Mesothelial cell of epicardium (in vitro differentiated cells): ENCODE measurements at places on chromosomes 11 and 22.
A peak's percentile ranks its signal among the peaks of the same experiment; 100 is the strongest.

DNA sequence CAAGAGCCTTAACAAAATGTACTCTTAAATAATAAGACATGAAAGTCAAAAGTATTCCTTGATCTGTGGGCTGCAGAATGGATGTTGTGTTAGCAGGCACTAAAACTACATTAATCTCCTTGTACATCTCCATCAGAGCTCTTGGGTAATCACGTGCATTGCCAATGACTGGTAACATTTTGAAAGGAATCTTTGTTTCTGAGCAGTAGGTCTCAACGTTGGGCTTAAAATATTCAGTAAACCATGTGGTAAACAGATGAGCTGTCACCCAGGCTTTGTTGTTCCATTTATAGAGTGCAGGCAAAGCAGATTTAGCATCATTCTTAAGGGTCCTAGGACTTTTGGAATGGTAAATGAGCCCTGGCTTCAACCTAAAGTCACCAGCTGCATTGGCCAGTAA, 152.9 kb downstream of the PKNOX2 start:
- DNase-seq = no peak

DNA sequence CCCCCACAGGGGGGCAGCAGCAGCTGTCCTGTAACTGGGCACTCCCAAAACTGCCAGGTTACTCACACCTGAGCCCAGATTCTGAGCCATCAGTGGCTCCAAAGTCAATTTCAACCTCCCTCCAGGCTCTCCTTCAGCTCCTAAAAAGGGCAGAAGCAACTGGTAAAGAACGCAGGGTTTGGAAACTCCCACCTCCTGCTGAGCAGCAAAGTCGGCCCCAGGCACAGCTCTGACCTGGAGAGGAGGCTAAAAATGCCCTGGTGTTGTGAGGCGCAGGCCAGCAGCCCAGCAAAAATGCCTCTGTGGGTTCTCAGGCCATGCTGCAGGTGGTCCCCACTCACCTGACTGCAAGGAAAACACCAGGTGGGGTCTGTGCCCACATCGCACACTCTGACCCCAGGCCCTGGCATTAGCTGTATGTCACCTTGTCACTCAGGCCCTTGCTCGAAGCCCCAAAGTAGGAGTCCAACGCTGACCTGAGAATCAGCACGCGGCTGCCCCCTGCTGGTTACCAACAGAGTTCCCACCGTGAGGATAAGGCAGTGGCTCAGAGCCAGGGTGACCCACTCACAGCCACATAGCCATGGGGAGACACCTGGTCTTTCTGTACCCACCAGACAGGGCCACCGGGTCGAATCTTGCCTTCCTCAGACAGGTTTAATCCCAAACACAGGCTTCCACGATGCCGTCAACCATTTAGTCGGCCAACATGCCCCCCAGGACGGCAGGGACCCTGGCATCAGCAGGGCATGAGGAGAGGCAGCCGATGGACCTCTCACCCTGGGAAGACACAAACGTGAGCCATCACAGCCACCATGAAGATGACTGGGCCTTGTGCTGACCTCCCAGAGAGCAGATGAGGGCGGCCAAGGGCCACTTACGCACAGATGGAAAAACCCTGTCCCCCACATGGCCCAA, 11.1 kb downstream of the POLR3H start:
- DNase-seq = peak; percentile 70

DNA sequence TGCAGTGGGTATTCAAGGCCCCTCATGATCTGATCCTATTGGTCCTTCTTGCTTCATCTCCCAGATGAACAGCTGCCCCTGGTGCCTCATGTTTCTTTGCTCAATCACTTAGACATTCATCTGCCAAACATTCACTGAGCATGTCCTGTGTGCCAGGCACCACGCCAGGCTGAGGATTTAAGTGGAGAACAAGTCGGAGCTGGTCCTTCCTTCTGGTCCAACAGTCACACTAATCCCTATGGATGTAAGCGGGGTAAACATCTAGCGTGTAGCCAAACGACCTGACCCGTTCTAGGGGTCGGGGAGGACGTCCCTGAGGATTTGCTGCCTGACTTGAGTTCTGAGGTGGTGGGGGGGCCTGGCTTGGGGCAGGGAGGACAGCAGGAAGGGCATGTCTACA, 21.9 kb downstream of the ZMAT5 start:
- DNase-seq = no peak

DNA sequence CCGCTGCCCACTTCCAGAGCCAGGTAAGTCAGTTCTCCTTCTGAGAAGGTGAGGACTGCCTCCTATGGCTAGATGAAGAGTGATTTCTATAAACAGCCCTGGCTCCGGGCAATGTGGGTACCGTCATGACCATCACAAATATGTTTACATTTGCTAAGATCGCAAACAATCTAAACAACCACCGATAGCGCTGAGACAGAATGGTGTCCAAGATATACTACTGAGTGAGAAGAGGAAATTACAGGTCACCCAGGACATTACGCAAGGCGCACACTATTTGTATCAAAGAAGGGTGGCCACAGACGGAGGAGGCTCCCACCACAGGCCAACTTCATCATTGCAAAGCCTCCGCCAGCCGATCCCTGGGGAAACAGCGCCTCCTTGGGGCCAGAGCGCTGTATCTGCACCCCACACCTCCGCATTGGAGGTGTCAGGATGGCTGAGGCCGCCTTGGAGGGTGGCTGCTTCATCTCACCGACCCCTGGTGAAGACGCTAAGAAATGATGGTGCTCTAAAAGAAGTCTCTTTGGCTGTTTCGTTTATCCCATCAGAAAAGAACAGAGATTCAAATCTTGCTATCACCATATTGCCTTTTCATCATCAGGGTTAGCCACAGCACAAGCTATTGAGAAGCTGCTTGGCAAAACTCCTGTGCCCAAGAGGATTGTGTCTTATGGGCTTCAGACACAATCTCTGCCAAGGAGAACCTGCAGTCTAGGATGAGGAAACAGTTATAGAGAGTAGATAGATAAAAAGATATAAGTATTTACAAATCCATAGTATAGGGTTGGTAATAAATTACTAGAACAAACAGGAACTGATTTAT, 12.3 kb upstream of the ASRGL1 start:
- no peak for DNase-seq

DNA sequence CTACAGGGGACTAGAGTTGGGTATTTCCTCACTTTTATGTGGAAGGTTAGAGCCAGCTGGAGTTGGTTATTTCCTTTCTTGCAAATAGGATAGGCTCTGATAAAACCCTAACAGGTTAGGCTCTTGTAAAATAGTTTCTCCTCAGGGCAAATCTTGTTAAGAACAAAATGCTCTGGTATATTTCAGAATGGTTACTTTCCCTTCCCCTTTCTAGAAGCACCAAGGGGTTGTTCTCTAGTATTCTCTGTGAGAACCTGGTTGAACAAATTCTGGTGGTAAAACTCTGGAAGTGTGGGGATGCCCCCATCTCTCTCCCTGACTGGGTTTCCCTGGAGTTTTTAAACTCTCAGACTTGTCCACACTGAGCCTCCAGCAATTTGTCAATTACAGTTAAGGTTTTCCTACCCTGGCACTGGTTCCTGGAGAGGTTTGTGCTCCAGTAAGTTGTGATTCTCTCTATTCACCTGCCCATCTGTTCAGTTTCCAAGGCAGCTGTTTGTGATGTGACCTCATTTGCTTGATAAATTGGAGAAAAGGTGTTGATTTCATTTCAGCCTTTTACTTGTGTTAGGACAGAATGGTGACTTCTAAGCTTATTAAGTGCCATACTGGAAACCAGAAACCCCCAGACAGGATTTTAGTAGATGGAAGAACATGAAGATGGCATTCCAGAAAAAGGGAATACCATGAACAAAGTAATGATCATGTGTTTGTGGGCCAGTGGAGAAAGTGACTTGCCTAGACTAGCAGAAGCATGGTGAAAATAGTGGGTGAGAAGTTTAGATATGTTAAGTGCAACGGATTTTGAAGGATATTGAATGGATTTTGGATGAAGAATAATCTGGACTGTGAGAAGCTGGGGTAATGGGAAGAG, 64.6 kb downstream of the EXT2 start:
- no peak for DNase-seq

DNA sequence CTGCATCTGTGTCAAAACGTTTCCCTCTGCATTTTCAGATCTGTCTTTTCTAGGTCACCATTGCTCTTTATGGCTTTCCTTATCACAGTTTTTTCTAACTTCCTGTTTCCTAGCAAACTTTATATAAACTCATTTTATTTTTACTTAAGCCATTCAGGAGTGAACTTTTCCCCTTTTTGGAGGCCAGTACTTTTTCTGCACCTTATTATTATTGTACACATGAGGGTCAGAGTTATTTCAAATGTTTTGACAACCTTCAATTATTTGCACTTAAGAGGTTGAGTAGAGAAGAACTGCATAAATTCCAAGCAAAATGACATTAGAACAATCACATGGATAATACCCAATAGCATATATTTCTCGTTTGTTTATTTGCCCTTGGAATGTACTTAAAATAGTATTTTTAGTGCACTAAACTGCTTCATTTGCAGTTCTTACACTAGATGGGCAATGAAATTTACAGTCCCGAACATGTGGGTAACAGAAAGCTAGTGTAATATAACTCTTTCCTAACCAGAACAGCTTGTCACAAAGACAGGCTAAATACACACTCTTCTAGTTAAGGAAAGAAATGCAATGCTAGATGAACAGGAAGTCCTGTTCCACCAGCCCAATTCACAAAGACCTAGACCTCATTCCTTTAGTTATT, 79.5 kb downstream of the UBASH3B start:
- DNase-seq = no peak

- no peak for DNase-seq
These were observed 234.3 kb upstream of the NARS2 start for GRCh38 chr11:78808923-78809322.

DNA sequence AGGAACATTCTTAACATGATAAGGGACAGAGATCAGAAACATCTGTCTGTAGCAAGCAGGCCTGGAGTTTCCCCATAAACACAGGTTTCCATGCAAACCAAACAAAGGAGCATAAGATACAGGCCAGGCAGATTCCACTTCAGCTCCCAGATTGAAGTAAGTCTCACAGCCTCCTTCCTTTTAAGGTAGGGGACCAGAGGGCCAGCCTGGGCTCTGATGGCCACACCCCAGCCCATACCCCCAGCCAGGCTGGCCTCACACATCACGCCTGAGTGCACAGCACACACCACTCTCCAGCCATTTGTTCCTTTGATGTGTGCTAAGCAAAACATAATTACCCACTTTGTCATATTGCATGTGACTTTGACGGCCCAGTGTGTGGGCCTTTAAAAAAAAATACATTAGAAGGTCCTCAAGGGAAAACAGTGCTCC, 518.7 kb downstream of the NTM start:
- no peak for DNase-seq

- DNase-seq = no peak
These were observed 26.2 kb downstream of the TSPAN32 start for GRCh38 chr11:2328021-2328420.

- no peak for DNase-seq
These were observed 52.5 kb downstream of the CD6 start for GRCh38 chr11:61023966-61024295.

DNA sequence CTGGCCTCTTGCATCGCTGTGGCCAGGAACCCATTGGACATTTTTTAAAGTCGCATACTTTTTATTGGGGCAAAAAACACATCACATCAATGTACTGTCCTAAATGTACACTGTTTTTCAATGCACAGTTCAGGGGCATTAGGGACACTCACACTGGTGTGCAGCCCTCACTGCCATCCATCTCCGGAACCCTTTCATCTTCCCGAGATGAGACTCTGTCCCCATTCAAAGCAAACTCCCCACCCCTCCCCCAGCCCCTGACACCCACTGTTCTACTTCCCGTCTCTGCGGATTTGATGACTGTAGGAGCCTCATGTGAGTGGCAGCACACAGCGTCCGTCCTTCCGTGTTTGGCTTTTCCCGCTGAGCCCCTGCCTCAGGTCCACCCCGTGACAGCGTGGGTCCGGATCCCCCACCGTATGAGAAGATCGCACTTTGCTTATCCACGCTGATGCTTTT, 41.8 kb upstream of the TH start:
- peak; percentile 6 for DNase-seq

DNA sequence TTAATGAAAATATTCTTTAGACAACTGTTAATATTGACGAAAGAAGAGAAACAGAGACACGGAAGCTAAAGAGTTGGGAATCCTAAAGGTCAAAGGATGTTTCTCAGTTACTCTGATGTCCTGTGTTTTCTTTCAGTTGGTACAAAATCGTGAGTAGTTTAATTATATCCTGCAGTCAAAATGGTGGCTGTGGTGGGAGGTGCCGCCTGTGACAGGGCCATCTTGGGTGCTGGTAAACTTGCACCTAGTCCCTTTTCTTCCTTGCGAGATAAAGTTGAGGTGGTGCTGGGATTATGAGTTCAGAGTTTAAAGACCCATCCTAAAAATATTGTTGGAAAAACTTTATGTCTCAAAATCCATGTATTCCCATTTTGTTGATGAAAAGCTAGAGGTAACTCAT, 2.2 kb downstream of the CECR2 start:
- no peak for DNase-seq

- DNase-seq = no peak
These were observed 6.4 kb downstream of the CLMP start for GRCh38 chr11:123188508-123189165.

DNA sequence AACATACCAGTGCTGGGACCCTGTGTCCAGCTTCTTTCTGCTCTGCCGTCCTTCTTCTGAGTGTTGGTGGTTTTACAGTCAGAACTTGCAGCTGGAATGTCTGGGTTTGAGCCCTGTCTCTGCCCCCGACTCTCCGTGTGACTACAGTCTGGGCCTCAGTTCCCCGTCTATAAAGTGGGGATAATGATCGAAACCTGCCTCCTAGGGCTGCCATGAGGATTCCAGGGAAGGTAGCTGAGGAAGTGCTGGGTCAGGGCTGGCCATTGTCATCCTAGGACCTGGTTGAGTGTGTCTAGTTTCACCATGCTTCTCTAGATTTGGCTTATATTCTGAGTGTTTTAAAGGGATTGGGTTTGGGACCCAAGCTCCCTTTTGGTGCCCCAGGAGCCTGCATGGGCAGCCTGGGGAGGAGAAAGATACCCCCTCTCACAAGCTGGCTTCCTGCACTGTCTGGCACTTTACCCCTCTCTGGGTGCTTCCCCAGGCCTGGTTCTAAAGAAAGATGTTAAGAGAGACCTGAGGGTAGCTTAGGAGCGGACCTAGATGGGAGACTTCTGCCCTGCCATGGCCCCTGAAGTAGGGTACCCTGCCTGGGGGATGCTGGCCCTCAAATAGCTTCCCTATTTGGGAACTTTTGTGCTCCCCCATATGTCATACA, 49.9 kb downstream of the TSPAN18 start:
- DNase-seq = peak; percentile 27

DNA sequence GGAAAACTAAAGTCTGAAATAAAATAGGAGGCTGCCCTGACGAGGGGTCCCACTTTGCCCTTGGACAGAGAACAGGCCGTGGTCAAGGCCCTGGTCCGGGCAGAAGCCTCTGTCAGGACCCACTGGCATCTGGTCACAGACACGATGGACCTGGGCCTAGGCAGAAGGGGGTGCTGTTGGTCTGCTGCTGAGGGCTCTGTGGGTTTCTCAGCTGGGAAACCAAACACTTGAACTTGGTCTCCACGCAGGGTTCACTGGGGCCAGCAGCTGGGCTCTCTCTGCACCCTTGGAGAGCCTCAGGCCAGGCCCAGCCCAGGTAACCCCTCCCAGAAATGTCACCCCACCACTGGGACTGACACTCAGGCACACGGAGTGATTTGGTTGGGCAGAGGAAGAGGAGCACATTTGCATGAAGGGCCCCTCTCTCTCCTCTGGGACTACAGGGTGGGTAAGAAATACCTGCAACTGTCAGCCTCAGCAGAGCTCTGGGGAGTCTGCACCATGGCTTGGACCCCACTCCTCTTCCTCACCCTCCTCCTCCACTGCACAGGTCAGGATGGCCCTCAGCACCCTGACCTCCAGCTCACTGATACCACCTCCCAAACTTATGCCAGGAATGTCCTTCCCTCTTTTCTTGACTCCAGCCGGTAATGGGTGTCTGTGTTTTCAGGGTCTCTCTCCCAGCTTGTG, 48.1 kb upstream of the TOP3B start:
- no peak for DNase-seq
